CD8-positive, alpha-beta memory T cell (primary cell): ENCODE measurements at places on chromosomes 1 and 21. TPM values are rescaled to one million over a fixed set of nuclear protein-coding genes. Genes with fewer than 3 reads are reported as not detected.

Gene LMOD1
- not detected for total RNA-seq

Gene OLFML3
- total RNA-seq: 0.18 TPM

Gene RHEX
- not detected for total RNA-seq

GRCh38 chr21:36883532-36884486 is 82.7 kb downstream of the HLCS start:
- no peaks in the 10 kb centered on the region for H3K36me3 ChIP-seq
- DNase-seq: no peak
- H3K4me1 ChIP-seq: no peaks in the 10 kb centered on the region
- H3K27me3 ChIP-seq: no peaks in the 10 kb centered on the region

DNA sequence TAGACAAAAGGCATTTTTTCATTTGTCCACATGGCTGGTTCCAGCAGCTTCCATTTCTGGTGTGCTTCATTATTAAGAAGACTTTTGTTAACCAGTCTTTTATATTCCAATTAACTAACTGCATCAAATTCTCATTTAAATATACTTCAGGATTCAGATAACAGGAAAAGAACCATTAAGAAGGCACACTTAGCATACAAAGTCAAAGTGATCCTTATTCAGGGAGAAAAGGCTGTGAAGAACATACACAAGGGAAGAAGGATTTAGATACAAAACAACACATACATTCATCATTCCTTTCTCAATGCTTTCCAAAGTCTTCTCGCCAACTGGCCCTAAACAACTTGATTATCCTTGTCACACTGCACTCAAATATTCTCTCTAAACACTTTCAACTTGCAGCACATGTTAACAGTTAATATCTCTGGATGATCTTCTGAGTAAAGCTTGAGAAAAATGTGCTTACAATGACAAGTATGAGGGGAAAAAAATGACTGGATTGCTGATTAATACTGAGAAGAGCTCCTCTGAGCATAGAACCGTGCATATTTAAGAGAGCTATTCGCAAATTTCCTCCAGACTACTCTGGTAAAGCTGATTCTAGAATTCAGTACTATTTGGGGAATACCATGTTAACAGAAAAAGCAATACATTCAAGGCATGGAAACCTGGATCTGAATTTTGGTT is 225.2 kb upstream of the TNR start:
- no peak for DNase-seq
- H3K4me3 ChIP-seq: no peak overlapping the region

- H3K27me3 ChIP-seq: peaks cover 3% of the 10 kb centered on the region
- H3K27ac ChIP-seq: no peak overlapping the region
- no peaks in the 10 kb centered on the region for H3K36me3 ChIP-seq
- peaks cover 19% of the 10 kb centered on the region for H3K4me1 ChIP-seq
- DNase-seq: no peak
Measured at GRCh38 chr1:200869376-200869752, 3.4 kb upstream of the GPR25 start.

GRCh38 chr1:201500670-201501120 is 6.2 kb downstream of the CSRP1 start:
- no peaks in the 10 kb centered on the region for H3K27me3 ChIP-seq
- H3K4me1 ChIP-seq: peaks cover 9% of the 10 kb centered on the region
- H3K36me3 ChIP-seq: peaks cover 3% of the 10 kb centered on the region

DNA sequence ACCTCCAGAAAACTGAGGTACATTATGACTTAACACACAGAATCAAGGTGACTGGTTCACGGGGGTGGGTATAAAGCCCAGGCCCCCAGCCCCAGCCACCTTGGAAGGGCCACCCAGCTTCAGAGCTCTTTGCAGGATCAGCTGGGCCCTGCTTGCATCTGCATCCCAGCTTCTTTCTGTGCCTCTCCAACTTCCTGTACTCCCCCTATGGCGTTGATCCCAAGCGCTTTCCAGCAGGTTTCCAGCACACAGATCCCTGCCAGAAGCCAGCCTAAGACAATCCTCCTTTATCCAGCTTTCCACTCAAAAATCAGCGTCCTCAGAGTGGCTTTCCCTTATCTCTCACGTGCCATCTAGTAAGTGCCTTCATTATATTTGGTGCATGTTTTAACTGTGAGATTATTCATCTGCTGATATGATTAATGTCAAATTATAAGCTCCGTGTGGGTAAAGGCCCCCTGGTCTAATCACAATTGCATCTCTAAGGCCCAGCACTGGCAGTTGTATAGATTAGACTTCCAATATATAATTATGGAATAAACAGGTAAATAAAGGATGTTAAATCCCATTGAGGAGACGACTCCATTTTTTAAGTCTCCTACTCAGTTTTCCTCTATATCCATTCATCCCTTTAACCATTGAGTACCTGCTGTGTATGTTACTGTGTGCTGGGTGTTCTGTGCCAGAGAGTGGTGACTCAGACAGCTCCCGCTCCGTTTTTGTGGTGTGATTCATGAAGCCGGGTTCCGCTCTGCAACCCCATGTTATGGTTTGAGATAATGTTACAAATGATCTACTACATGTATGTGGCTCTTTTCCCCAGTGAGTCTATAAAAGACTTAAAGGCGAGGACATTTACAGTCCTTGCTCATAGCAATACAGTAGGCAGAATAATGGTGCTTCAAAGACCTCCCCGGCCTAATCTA is 387.6 kb downstream of the PCP4 start:
- no peaks in the 10 kb centered on the region for H3K4me1 ChIP-seq
- no peak overlapping the region for H3K4me3 ChIP-seq
- no peak for DNase-seq

GRCh38 chr1:204742676-204743251 is 57.2 kb upstream of the LRRN2 start:
- no peak overlapping the region for H3K27ac ChIP-seq
- DNase-seq: no peak
- H3K4me1 ChIP-seq: no peaks in the 10 kb centered on the region
- no peak overlapping the region for H3K4me3 ChIP-seq

DNA sequence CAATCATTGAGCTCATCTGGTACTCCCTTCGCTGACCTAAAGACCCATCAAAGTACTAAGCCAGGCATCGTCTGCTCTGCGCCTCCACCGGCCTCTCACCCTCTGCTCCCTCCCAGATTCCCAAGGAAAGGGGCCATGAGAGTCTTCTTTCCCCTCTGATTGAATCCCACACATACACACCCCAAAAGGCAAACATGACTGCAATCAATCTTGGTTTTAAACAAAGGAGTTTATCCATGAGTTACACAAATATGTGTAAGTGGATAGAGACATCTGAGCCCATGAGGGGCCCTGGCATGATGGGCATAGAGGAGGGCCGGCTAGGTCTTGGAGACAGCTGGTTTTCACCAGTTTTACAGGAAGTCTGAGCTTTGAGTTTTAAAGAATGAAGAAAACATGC is 50.9 kb downstream of the CAPN2 start:
- DNase-seq: no peak
- H3K4me1 ChIP-seq: no peaks in the 10 kb centered on the region
- no peaks in the 10 kb centered on the region for H3K27me3 ChIP-seq

GRCh38 chr1:236774926-236775325 is 20.2 kb upstream of the MTR start:
- peaks cover 3% of the 10 kb centered on the region for H3K27me3 ChIP-seq
- H3K4me3 ChIP-seq: no peak overlapping the region
- no peaks in the 10 kb centered on the region for H3K4me1 ChIP-seq
- no peak for DNase-seq
- no peaks in the 10 kb centered on the region for H3K36me3 ChIP-seq

DNA sequence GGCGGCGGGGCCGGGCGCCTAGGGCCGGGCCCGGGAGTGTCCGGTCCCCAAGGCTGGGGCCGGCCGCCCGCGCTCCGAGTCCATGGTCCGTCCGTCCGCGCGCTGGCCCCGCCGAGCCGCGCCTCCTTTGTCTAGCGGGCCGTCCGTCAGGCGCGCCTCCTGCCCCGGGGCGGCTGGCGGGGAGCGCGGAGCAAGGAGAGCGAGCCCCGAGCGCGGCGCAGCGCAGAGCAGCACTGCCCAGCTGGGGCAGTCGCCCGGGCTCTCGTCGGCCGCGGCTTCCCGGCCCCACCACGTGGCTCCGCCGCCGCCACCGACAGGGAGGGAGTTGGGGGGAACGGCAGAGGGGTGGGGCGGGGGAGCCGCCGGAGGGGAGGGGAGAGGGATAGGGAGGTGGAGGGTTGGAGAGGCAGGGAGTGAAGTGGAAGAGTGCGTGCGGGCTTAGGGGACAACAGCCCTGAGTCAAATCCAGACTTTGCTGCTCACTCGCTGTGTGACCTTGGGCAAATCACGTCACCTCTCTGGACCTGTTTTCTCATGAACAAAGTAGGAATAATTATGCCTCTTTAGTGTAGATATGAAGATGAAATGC is at the start of gene NKAIN1:
NKAIN1 (minus strand) TSS at position 235 of the 589 bp plus-strand sequence. CDS start 340 bp downstream, outside the sequence.
- no peaks in the 10 kb centered on the region for H3K4me1 ChIP-seq
- no peak within 1 kb of the TSS for H3K4me3 ChIP-seq
- peaks cover 22% of the 10 kb centered on the region for H3K27me3 ChIP-seq

DNA sequence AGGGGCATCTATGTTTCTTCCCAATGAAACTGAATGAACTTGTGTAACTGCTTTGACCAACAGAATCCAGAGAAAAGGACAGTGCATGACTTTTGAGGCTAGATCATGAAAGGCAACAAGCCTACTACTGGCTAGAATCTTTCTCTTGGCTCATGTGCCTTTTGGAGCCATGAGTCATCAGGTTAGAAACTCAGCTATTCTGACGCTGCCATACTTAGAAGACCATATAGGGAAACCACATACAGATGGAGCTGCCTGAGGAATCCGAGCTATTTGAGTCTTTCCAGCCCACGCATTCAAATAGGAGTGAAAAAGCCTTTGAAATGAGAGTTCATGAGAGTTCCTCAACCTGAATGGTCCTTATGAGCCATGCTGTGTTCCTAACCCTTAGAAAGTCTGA is 738.5 kb upstream of the CHRM3 start:
- H3K36me3 ChIP-seq: no peaks in the 10 kb centered on the region
- no peak overlapping the region for H3K4me3 ChIP-seq
- no peak for DNase-seq
- H3K27me3 ChIP-seq: no peaks in the 10 kb centered on the region
- H3K27ac ChIP-seq: no peak overlapping the region

GRCh38 chr1:43056981-43057391 is 98.3 kb upstream of the SLC2A1 start:
- H3K27me3 ChIP-seq: no peaks in the 10 kb centered on the region
- DNase-seq: no peak
- no peaks in the 10 kb centered on the region for H3K36me3 ChIP-seq
- peaks cover 8% of the 10 kb centered on the region for H3K4me1 ChIP-seq

DNA sequence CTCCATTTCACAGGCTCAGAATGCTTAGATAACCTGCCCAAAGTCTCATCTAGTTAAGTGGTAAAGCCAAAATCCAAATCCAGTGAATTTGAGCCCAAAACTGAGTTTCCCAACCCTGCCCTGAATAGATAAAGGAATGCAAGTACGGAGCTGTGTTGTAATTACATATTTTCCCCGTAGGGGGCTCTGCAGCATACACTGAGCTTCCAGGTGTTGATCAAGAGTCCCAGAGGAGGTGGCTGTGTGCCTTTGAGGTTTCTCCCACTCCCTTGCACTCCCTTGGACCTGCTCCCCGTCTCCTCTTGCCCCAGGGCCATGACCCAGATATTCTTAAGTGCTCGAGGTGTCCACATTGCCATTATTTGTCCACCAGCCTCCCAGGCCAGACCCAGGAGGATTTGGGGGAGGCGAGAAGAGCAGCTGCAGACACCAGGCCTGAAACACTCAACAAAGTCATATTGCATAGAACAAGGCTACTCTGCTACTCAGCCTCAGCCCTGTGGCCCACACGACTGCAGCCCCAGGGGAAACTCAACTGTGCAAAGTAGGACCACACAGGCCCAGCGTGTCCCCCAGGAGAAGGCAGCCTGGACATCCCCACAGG is 18.4 kb upstream of the LY9 start:
- H3K27me3 ChIP-seq: no peaks in the 10 kb centered on the region
- H3K4me1 ChIP-seq: peaks cover 7% of the 10 kb centered on the region
- no peaks in the 10 kb centered on the region for H3K36me3 ChIP-seq
- no peak overlapping the region for H3K27ac ChIP-seq
- DNase-seq: peak; percentile 64
- H3K4me3 ChIP-seq: no peak overlapping the region

DNA sequence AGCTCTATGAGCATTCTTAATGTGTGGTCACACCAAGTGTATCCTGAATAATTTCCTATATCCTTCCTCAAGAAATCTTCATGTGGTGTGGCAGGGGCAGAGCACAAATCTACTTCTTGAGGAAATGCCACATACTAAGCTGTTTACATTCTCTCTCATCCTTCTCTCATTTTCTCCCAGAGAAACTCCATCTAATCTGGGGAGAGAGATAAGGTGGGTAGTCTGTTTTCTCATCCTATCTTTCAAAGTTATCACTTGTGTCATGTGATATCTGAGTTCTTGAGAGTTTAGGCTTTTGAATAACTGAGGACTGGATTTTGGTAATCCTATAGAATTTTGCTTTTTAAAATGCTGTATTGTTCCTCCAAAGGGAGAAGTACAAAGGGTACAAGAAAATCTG is 141.9 kb upstream of the LRRC7 start:
- DNase-seq: no peak
- no peaks in the 10 kb centered on the region for H3K27me3 ChIP-seq
- H3K36me3 ChIP-seq: no peaks in the 10 kb centered on the region
- no peak overlapping the region for H3K4me3 ChIP-seq
- H3K27ac ChIP-seq: no peak overlapping the region

- no peak overlapping the region for H3K27ac ChIP-seq
- H3K4me1 ChIP-seq: no peaks in the 10 kb centered on the region
- no peak for DNase-seq
- H3K4me3 ChIP-seq: no peak overlapping the region
- no peaks in the 10 kb centered on the region for H3K36me3 ChIP-seq
- H3K27me3 ChIP-seq: no peaks in the 10 kb centered on the region
Measured at GRCh38 chr1:35369922-35370671, 101.6 kb downstream of the ZMYM4 start.

DNA sequence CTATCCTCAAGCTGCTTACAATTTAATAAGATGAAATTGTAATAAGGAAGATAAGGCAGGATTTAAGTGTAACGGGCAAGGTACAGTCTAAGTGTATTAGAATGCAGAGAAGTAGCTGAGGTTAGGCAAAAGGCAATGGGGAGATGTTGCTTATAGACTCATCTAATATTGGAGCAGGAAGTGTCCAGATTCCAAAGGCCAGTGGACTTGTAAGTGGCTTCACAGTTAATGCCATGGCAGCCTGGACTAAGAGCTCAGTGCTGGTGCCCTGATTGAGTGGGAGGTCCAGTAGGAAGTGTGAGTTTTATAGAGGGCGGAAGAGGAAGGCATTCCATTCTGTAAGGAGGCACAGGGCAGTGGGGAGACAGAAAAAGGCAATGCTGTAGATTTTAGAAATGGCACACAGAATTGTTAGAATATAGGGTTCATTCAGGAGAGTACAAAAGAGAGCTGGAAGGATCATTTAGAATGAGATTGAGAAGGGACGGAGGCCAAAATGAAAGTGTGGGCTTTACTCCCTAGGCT is 12.6 kb downstream of the MAP3K21 start:
- H3K4me1 ChIP-seq: no peaks in the 10 kb centered on the region
- no peak overlapping the region for H3K4me3 ChIP-seq
- H3K27ac ChIP-seq: no peak overlapping the region
- no peaks in the 10 kb centered on the region for H3K36me3 ChIP-seq
- H3K27me3 ChIP-seq: peaks cover 2% of the 10 kb centered on the region
- no peak for DNase-seq
